ENCODE measurements at places on chromosomes 16 and 17. TPM values are rescaled to one million over a fixed set of nuclear protein-coding genes. Genes with fewer than 3 reads are reported as not detected.

GRCh38 chr17:80730739-80731138 is 186.1 kb downstream of the RPTOR start:
- DNase-seq: no peak

DNA sequence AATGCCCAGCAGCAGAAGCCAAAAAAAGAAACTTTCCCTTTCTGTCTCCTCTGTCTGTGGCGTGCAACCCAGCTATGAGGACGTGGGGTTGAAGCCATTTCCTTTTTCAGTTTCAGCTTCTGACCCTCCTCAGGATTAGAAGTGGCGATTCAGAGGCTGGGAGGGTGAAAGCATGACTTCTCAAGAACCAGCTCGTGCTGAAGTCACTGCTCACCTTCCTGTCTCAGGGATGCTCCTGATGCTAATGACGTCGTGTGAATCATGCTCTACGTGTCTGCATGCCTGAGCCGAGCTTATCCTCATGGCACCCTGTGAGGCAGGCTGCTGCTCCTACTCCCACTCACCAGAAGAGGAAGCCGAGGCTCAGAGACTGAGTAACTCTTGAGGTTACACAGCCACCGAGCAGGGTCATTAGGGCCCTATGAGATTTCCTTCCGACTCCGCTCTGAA is 5.7 kb upstream of the LPO start:
- DNase-seq: peak; percentile 88

GRCh38 chr16:2775131-2775716 is 1.9 kb downstream of the ELOB start:
- no peak for DNase-seq

GRCh38 chr16:88289561-88289960 is 93.2 kb upstream of the ZNF469 start:
- no peak for DNase-seq

The MEIOC gene
- 5.6 TPM for total RNA-seq

DNA sequence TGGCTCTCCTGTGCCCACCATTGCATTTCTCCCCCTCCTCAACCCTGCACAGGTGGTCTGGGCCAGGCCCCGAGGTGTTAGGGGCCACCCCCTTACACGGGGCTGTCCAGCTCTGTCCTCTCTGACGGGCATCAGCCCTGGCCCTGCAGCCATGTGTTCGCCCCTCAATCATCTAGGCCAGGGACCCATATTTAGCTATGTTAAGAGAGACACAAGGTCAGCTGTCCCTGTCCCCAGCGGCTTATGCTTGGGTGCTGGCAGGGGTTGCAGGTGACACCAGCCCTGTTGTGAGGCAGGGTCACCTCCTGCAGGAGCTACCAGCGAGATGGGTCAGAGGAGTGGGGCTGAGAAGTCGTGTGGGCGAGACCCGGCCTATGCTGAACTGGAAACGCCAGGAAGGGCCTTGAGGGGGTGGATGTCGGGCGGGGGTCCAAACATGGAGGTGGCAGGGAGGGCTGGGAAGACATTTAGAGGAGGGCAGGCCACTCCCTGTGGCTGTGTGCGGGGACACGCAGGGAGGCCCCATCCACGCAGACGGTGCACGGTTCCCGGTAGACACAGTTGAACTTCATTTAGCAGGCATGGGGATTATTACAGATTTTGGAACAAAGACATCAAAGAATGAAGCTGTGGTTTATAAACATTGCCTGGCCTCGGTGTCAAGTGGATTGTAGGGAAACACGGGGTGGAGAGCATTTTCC is 133.2 kb upstream of the CHMP6 start:
- DNase-seq: no peak

DNA sequence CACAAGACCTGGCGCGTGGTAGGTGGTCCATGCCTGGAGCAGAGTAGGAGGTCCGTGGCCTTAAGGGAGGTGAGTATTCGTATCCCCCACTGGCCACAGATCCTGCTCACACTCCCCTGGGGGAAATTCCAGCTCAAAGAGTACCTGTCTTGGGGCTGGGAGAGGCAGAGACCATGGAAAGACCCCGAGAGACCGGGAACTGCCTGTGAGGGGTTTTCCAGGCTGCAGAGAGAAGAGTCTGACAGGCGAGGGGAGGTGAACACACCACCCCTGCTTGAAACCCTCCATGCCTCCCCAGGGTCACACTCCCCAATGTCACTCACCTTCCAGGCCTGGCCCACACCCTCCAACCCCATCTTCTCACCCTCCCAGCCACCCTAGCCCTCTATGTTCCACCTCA is 12.6 kb upstream of the SNN start:
- no peak for DNase-seq

The TBC1D3H gene
- not detected for total RNA-seq

The HSPB9 gene
- total RNA-seq: not detected

DNA sequence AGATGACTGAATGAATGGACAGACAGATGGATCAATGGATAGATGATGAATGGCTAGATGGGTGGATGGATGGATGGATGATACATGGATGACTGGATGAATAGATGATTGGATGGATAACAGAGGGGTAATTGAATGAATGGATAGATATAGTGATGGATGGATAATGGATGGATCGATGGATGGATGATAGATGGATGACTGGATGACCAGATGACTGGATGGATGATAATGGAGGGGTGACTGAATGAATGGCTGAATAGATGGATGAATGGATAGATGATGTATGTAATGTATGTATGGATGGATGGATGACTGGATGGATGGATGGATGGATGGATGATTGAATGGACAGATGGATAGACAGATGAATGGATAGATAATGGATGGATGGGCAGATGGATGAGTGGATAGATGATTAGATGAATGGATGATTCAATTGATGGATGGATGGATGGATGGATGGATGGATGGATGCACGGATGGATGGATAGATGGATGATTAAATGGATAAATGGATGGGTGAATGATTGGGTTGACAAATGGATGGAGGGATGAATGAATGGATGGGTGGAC is 87.7 kb downstream of the CDYL2 start:
- DNase-seq: no peak

DNA sequence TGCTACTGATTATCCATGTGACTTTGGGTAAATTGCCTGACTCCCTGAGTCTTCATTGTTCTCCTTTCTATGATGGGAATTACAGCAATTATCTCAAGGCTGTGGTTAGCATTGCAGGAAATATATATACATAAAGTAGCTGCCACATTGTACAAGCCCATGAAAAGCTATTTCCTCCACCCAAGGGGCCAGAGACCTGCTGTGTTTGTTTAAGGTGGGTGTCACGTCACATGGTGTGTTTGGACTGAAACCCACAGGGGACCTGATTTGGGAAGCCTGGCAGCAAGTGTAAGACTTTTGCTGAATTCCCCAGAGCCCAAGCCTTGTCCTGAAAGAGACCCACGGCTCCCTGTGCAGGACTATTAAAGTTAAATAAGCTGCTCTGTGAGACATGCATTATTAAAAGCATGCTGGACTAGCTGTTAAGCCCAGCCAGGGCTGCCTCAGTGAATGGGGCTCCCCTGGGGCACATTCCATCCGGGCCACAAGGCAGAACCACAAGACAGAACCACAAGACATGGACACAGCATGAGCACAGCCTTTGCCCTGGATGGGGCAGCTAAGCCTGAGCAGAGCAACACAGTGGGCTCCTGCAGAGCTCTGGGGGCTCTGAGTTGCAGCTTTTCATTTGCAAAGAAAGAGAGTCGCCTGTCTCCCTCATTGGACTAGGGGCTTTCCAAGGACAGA is 148.9 kb downstream of the SPACA3 start:
- no peak for DNase-seq

- no peak for DNase-seq
These were observed 17.5 kb upstream of the C17orf78 start for GRCh38 chr17:37358098-37358829.

GRCh38 chr16:29820730-29821642 is 724 bp downstream of the MVP start:
- DNase-seq: no peak

DNA sequence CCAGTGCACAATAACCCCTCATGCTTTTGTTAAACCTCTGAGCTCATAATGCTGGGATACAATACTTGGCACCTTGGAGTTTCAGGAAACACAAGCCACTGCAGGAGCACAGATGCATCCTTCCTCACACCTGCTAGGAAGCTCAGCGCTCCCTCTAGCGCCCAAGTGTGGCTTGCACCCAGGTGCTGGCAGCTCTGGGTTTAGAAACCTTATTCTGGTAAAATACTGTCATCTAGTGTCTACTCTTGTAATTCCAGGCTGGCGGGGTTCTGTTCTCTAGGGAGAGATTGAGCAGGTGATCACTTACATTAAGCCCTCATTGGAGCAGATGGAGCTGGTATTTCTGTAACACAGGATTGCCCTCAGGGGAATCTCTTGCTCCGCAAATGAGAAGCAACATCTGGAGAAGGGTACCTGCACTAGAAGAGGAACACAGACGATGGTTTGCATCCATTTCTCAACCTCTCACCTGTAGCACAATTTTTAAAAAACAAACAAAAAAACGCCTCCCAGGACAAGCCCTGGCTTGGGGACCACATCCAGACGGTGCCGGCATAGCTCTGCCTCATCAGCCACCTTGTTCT is 1.5 kb downstream of the CCL1 start:
- DNase-seq: peak; percentile 67

- DNase-seq: no peak
These were observed 28.9 kb downstream of the G6PC1 start for GRCh38 chr17:42929497-42929844.

GRCh38 chr17:83086907-83087787 is 7.7 kb downstream of the METRNL start:
- DNase-seq: no peak

- DNase-seq: no peak
These were observed 6.1 kb downstream of the KCNG4 start for GRCh38 chr16:84233748-84234147.

DNA sequence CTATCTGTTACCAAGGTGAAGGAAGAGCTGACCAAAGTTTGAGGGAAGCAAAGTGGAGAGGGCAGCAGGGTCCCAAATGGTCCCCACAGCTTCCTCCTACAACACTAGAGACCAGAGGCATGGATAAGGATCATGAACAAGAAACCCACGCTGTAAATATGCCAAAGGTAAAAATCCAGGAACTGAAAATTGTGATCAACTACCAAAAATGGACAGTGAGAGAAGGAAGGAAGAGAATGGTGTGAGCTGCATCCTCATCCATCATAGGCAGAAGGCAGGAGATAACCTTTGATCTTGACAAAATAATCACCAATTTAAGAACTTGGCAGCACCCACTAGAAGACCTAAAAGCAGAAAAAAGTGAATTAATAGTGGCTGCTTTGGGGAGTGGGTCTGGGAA is 66.2 kb downstream of the CYTH1 start:
- DNase-seq: no peak

DNA sequence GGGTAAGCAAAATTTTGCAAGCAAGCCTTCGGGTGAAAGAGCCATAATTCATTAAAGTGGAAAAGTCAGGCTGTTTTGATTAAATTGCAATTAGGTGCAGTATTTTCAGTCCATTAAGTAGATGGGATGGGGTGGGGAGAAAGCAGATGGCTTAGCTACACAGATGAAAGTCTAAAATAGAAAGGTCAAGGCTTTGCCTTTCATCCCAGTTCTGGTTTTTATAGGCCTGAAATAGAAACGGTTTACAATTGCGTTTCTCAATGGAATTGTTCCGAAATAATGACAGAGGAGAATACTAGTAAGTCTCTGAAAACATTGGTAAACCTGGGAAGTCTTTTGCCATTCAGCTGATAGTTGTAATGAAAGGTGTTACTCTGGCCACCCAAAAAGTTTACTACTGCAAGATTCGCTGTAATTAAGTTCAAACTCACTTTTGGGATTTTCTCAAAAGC is 1.5 kb downstream of the PPM1E start:
- DNase-seq: no peak

The STXBP4 gene
- total RNA-seq: 40.1 TPM

DNA sequence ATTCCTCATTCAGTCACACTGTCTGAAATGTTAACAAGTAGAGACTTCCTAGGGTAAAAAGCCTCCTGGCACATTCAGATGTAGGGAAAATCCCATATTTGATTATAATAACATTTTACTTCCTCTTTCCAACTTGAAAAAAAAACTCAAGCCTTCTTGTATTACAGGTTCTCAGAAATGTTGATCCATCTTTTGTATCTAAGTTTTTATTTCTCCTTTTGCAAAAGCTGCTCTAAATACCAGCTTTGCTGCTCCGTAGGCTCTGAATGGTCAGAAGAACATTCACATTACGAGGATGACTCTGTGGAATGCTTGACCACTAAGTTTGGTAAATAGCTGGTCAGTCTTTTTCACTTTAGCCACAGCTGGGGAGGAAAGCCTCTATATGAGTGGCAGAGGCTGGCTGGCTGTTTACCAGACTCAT is 13.2 kb upstream of the HEATR6 start:
- DNase-seq: no peak
